ENCODE measurements at places on chromosomes 3 and 15.

GRCh38 chr3:185149591-185149990, 3.3 kb downstream of the C3orf70 start:
- DNase-seq = no peak

GRCh38 chr3:106013971-106014370, 145.2 kb upstream of the CBLB start:
- no peak for DNase-seq

DNA sequence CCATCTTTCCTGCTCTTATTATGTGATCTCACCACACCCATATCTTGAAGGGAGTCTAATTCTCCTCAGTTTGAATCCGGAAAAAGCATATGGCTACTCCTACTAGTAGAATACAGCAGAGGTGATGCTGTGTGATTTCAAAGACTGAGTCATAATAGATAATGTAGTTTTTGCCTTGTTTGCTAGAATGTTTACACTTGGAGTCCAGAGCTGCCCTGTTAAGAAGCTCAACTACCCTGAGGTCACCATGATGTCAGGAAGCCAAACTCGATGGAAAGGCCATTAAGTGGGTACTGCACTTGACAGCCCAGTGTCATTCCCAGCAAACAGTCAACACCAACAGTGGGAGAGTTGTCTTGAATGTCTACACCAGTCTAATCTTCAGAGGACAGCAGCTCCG, 56.9 kb downstream of the CD200R1L start:
- no peak for DNase-seq

GRCh38 chr3:175956964-175957363, 1097.8 kb downstream of the NAALADL2 start:
- no peak for DNase-seq

DNA sequence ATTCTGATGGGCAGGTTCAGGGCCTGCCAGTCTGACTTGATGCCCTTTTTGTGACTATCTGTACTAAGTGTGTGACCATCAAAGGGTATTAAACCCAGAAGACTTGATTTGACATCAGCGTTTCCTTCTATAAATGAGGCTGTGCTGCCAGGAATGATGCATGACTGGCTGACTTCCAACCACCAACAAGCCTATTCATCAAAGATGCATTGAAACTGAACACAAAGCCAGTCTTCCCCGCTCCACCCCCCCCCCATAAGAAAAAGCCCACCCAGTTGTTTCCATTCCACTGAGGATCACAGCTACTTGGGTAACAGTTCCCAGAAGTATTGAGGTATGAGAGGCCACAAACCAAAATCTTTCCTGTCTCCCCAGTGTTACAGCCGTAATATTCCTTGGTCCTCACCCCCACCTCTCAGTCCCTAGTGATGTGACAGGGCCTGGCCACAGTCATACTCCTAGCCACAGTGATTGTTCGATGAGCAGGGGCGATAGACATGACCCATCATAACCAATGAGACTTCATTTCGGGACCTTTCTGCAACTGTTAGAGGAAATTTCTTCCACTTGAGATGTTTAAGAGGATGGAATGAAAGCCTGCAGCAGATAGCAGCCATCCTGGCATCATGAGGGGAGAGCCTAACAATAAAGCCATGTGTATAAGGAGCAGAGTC, 22.6 kb downstream of the SH3BP5 start:
- no peak for DNase-seq

GRCh38 chr15:99614749-99615288, 49.0 kb downstream of the MEF2A start:
- DNase-seq = no peak

DNA sequence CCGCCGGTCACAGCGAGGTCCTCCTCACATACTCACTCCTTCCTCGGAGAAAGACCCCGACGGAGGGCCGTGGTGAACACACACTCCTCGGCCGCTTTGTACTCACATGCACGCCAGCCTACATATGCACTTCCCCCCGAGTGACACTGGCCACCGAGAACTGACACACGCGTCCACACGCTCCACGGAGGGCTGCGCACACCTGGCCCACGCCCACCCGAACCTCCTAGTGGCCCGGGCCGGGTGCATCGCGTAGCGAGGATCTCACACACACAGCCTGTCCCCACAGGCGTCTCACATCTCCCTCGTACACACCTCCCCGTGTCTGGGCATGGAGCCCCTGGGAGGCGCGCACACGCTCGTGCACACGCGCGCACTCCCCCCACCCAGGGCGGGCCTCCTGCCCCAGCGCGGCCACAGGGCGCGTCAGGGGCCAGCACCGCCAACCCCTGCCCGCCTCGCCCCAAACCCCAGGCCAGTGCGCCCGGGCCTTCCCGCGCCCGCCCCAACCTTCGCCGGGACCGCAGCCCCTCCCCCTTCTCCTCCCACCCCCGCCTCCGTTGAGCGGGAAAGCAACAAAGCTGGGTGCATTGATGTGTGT, 411 bp upstream of the C3orf70 start:
- DNase-seq = no peak

DNA sequence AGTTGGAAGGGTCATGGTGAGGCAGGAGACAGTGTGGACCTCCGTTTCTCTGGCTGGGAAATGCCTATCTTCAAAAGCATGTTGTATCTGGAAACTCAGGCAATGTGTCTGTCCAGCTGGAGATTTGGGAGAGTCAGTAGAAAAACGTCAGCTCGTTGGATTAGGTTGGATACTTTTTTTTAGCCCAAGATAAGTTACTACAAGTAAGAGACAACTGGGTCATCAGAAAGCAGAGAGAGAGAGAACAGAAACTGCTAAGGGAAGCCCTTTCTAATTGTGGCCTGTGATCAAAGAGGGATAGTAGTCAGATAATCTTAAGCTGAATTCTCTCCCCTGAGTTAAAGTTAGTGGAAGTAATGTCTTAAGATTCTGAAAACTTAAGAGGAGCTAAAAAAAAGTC, 78.9 kb upstream of the ZNF280D start:
- no peak for DNase-seq

GRCh38 chr3:23430781-23431398, 227.8 kb downstream of the UBE2E2 start:
- DNase-seq = no peak

DNA sequence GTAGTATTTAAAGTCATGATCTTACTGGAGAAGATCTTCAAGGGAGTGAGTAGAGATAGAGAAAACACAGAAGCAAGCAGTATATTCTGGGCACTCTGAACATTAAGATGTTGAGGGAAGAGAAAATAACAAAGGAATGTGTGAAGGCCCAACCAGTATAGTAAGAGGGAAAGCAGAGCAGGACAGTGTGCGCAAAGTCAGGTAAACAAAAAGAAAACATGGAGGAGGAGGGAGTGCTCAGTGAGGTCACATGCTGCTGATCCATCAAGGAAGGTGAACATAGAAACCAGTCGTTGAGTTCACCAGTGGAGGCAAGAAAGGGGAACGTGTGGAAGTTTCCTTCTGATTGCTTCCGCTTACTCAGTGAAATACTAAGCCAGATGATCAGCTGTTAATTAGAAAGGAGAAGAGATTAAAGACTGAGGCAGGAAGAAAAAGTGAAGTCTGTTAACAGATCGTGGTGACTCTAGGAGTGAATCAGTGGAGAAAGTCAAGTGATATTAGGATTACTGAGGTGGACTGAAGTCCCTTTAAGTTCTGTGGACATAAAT, 47.2 kb downstream of the OPA1 start:
- DNase-seq = no peak

GRCh38 chr15:58307313-58307961, 124.4 kb upstream of the LIPC start:
- DNase-seq = no peak

DNA sequence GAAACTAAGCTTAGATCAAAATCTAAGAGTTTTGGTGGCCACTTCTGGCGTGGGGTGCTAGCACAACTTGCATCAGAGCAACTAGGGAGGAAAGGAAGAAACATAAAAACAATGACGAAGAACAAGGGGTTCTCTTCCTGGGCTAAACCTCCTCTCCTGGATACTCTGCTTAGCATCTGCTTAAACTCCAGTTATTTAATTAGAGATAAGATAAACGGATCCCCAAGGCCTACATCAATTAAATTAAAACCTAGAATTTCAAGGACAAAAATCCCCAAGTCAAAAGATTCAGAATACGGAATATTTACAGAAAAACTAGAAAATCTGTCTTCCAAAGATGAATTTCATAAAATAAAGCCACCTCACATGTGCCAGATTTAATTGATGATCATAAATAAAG, 281.9 kb downstream of the SHOX2 start:
- DNase-seq = no peak

DNA sequence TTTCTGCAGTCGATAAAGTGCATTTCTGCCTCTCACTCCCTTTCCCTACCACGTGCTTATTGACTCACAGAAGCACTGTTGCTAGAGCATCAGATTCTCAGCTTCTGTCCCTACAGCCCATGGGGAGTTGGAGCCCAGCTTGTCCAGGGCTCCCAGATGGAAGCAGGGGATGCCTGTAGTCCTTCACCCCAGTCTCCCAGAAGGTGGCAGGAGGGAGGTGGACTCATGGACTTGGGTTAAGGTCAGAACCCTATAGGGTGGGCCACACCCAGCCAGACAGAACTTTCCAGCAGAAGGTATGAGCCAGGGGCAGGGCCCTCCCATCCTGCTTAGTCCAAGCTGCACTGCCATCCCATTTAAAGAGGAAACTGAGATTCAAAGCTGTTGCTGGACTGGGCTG, 33.1 kb upstream of the SEMA3F start:
- no peak for DNase-seq

GRCh38 chr3:169244119-169244864, 419.2 kb downstream of the MECOM start:
- DNase-seq = no peak

DNA sequence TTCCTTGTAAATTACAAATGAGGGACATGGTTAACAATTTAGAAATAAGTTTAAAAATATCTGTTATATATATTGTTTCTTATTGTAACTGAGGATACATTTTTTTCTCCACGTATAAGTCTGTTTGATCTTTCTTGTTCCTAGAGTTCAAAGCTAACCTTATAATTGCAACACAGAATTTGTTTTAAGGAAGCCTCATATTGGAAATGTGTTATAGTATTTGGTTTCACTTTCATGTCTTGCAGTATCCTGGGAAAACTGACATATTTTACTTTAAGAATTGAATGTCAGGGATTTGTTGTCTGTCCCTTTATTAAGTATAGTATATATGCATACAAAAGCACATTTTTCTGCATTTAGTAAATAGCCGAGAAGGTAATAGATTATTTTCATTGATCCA, 23.5 kb upstream of the NIT2 start:
- DNase-seq = no peak

DNA sequence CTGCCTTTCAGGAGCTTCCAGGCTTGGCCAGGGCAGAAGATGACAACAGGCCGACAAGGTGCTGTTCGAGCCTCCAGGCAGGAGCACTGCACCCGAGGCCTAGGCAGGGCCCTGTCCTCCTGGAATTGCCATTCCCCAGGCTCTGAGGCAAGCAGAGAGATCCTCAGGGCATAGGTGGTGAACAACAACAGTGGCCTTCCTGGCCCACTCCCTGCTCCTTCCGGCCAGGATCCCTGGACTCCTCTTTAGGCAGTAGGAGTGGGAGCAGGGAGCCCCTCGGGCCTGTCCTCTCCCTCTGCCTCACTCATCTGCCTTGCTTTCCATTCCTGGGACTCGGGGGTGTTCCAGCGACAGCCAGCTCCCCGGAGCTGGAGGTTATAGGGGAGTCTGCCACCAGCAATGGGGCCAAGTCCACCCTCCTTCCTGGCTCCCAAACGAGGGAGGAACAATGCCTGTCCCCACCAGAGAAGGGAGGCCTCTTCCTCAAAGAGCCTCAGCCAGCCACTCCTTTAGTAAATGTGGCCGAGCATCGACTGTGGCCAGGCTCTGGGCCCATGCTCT, 135.0 kb downstream of the NUP210 start:
- no peak for DNase-seq

GRCh38 chr3:16993227-16993626, 108.5 kb downstream of the PLCL2 start:
- DNase-seq = no peak

Data from GM12878 (cell line).